ENCODE measurements at places on chromosomes 7 and 10.

DNA sequence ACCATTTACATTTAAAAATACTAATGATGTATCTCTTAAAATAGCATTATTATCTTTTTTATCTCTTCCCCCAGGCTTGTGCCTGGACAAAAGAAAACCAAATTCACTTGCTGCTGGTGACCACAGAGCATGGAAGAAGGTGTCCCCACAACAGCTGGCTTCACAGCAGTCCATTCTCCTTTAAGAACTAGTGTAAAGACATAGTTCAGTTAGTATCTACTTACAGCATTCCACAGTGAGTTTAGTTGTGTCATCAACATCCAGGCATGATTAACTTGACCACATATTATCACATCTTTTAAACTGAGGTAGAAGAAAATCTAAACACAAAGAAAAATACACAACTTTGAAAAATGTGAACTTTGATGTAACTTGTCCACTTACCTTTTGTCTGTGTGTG, 55.0 kb downstream of the LRRC17 start:
- no peak for DNase-seq

- DNase-seq = no peak
These were observed 123.3 kb downstream of the CDH23 start for GRCh38 chr10:71520042-71520441.

- DNase-seq = no peak
These were observed 143.2 kb upstream of the PCBD1 start for GRCh38 chr10:71031603-71032002.

- DNase-seq = no peak
These were observed 12.5 kb downstream of the NPVF start for GRCh38 chr7:25215694-25216335.

- no peak for DNase-seq
These were observed 4.3 kb upstream of the ELFN1 start for GRCh38 chr7:1665549-1666316.

DNA sequence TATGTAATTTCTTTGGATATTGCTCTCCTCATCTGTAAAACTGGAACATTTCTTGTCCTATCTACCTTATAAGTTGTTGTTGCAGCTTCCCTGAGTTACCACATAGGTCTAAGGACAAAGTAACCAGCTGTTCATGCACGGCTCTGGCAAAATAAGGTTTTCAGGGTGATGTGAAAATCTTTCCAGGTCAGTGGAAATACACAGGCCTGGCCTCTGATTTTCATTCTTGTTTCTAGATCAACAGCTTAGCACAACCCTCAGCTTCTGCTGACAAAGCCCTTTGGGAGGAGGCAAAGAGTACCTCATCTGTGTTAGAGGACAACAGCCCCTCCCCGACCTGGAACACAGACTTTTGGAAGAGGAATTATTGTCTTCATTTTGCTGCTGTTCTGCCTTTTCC, 117.5 kb upstream of the AGK start:
- no peak for DNase-seq

- no peak for DNase-seq
These were observed 35.2 kb downstream of the CYP17A1 start for GRCh38 chr10:102801978-102802377.

DNA sequence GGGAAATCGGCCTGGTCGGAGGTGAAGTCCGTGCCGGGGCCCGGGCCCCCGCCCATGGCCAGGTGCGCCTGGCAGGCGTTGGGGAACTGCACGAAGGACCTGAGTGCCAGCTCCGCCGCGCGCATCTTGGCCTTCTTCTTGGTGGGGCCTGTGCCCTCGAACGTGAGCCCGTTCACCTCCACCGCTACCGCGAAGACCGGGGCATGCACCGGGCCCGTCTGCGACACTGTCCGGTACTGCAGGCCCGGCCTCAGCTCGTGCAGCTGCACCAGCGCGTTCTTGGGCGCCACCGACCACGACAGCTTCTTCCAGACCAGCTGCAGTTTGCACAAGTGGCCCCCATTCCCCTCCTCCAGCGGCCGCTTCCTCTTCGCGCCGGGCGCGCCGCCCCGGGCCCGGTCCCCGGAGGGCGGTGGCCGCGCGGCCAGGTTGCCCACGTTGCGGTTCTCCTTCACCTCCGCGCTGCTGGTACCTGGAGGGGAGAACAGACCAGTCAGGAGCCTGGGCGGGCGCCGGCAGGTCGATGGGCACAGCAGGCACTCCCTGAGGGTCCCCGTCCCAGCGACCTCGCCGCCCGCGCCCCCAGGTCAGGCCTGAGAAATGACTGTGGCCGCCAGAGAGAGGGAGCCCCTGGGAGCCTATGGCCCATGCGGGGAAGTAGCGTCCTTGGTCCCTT, 307.4 kb downstream of the WDR37 start:
- DNase-seq = no peak

GRCh38 chr7:75892634-75893272, 13.9 kb downstream of the RHBDD2 start:
- DNase-seq = no peak

DNA sequence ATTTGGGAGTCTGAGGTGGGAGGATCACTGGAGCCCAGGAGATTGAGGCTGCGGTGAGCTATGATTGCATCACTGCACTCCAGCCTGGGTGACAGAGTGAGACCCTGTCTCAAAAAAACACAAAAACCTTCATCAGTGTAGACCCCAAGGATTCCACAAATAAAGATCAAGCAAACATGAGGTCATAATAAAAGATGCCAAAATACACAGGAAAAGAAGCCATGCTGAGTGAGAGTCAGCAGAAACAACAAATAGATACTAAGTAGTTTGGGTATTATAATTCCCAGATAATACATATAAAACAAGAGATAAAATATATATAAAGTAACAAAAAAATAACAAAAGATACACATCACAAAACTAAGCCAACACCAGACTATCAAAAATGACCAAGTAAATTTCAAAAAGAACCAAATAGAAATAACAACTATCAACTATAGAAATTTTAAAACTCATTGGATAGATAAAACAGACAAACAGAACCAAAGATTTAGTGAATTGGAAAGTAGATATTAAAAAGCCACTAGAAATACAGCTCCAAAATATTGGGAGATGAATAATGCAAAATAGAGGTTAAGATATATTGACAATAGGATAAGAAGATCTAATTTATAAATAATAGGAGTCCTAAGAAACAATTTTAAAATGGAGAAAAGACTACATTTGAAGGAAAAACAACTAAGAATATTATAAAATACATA, 48.9 kb upstream of the FHIP2A start:
- DNase-seq = no peak

GRCh38 chr7:48454750-48455192, 283.5 kb downstream of the ABCA13 start:
- DNase-seq = no peak

GRCh38 chr10:80466724-80467326, 12.7 kb downstream of the TSPAN14 start:
- DNase-seq = no peak

DNA sequence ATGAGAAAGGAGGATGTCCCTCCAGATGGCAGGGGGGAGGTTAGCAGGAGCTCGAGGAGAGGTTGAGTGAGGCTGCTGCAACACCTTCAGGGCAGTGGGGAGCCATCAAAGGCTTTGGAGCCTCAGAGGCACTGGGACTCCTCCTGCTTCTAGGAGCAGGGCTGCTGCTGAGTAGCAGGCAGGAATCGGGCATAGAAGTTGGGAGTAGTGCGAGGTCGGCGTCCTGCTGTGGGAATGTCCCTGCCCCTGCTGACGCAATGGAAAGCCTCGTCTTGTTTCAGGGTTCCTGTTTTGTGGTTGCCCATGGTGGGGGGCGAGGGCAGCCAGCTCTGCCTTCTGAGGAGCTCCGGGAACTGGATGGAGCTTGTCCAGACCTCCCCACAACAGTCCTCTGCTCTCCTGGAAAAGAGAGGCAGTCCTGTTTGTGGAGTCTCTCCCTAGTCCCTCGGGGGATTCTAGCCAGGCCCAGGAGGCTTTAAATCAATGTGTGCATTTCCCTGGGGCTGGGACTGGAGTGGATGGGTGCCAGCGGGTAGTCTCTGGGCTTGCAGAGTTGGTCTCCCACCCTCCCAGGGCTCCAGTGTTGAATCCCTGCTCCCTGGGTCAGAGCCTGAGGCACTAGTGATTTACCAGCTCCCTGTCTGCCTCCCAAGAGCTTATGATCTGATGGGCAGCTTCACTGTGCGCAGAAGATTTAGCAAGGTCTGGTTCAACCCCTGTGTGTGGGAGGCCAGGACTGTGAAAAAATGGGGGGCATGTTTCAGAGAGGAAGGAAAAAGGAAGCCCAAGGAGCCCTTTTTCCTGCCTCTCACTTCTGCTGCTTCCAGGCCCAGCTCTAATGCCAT, 98.7 kb upstream of the PPIF start:
- no peak for DNase-seq

GRCh38 chr10:15719049-15719898, 448 bp downstream of the ITGA8 start:
- DNase-seq = no peak

DNA sequence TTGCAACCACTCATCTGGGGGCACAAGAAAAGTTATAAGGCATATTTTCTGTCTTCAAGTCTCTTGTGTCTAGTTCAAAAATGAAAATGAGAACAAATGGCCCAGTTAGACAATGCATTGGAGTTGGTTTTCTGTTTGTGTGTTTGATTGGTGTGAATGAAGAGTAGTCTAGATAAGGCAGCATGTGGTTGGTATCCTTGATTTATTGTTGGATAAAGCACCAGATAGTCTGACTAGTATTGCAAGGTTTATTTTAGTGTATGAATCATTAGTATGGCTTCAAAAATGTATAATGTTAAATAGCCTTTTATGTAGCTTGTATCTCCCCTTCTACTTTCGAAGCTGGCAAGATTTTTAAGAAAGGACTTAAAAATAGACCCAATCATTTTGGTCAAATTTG, 237.3 kb downstream of the CDK14 start:
- DNase-seq = no peak

GRCh38 chr7:47387506-47387905, 194.4 kb downstream of the TNS3 start:
- DNase-seq = no peak

- DNase-seq = no peak
These were observed 18.7 kb downstream of the ARHGAP19 start for GRCh38 chr10:97273700-97274099.

Data from GM04504 (cell line).